ENCODE measurements at places on chromosomes 6 and 20.

- no peak for DNase-seq
Measured at GRCh38 chr6:107576852-107577251, 86.9 kb downstream of the SOBP start.

DNA sequence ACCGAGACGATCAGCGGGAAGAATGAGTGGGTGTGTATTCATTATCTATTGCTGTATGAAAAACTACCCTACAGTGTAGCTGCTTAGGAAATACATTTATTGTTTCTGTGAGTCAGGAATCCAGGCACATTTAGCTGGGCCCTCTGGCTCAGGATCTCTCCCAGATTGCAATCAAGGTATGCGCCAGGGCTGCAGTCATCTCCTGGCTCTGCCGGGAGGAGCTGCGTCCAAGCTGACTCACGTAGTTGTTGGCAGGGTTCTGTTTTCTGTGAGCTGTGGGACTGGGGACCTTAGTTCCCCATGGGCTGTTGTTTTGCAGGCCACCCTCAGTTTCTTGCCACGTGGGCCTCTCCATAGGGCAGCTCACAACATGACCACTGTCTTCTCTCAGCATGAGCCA lies 68.2 kb upstream of the FUCA2 start:
- DNase-seq, result no peak

GRCh38 chr6:153121311-153121710 lies 9.8 kb downstream of the RGS17 start:
- DNase-seq, result no peak

GRCh38 chr6:20223141-20223540 lies 10.9 kb upstream of the MBOAT1 start:
- DNase-seq, result no peak

DNA sequence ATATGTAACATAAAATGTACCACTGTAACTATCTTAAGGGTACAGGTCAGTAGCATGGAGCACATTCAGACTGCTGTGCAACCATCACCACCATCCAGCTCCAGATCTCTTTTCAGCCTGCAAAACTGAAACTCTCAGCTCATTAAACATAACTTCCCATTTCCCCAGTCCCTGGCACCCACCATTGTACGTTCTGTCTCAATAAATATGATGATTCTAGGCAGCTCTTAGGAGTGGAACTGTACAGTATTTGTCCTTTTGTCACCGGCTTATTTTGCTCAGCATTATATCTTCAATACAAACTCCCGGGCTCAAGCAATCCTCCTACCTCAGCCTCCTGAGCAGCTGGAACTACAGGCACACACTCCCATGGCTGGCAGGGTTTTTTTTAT lies 1.5 kb downstream of the ZC3H12D start:
- DNase-seq, result no peak

Measured in activated CD4-positive, alpha-beta T cell treated with anti-CD3 and anti-CD28 coated beads for 4 hours (primary cell).